EL (cell line): ENCODE measurements at places on chromosomes 11 and 22.
A peak's percentile ranks its signal among the peaks of the same experiment; 100 is the strongest.

DNA sequence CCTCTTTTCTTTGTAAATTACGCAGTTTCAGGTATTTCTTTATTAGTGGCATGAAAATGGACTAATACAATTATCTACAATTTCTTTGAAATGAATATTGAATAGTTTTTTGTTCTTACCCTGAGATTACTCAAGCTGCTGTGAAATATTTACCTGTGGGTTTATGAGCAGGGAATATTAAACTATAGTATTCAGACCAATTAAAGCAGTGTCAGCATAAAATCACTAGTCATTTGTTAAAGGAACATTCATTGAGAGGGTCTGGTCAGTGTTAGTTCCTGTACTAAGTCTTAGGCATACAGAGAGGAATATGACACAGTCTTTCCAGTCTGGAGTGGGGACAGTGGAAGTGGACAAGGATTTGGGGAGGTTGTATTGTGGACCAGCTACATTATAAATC, 646.2 kb upstream of the ANO5 start:
- no peak for DNase-seq

GRCh38 chr11:62115085-62115694, 8.6 kb upstream of the INCENP start:
- no peak for DNase-seq

- no peak for DNase-seq
Observed at GRCh38 chr22:43550672-43551071, 138.9 kb downstream of the MPPED1 start.

- DNase-seq, result no peak
Observed at GRCh38 chr11:4467811-4468606, 14.4 kb upstream of the OR52K1 start.

GRCh38 chr22:23236440-23237184, 56.3 kb downstream of the BCR start:
- DNase-seq, result no peak

DNA sequence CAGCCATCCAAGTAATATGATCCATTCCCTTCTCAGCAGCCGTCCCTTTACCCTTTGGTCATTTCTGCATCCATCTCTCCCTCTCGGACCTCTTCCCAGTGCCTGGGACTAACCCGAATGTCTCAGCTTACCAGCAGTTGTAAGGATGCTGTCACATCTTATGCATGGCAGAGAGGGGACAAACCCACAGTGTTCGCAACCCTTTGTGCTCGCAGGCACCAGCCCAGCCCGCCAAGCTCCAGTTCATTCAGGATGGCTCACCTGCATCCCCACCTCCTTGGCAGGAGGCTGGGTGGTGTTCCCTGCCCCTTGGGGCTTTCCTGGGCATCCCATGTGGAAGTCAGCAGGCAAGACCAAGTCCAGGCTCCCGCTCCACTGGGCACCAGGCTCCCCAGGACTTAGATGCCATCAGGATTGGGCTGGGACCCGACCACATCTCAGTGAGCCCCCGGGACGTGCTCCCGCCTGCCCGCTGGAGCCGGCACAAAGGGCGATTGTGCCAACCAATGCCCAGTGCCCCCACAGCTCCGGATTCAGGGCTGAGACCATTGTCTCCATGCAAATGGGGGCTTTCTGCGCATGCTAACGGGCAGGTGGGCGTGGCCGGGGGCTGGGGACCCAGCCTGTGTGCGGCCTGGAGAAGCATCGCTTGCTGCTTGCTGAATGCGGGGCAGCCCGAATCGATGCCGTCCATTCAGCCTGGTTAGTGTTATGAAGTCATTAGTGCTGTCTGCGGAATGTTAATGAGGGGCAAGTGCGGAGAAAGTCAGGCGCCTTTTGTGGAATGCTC, 108.6 kb downstream of the KCNQ1OT1 start:
- no peak for DNase-seq

DNA sequence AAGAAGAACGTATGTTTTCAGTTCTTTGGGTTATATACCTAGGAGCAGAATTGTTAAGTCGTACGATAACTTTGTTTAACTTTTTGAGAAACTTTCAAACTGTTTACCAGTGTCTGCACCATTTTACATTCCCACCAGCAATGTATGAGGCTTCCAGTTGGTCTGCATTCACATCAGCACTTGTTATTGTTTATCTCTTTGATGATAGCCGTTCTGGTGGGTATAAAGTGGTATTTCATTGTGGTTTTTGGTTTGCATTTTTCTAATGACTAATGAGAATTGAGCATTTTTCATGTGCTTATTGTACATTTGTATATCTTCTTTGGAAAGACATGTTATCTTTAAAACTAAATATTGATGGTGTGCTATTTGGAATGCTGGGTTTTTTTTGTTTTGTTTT, 59.8 kb downstream of the KDM2A start:
- DNase-seq, result peak; percentile 71

GRCh38 chr11:8287703-8288102, 24.0 kb upstream of the LMO1 start:
- DNase-seq, result no peak

DNA sequence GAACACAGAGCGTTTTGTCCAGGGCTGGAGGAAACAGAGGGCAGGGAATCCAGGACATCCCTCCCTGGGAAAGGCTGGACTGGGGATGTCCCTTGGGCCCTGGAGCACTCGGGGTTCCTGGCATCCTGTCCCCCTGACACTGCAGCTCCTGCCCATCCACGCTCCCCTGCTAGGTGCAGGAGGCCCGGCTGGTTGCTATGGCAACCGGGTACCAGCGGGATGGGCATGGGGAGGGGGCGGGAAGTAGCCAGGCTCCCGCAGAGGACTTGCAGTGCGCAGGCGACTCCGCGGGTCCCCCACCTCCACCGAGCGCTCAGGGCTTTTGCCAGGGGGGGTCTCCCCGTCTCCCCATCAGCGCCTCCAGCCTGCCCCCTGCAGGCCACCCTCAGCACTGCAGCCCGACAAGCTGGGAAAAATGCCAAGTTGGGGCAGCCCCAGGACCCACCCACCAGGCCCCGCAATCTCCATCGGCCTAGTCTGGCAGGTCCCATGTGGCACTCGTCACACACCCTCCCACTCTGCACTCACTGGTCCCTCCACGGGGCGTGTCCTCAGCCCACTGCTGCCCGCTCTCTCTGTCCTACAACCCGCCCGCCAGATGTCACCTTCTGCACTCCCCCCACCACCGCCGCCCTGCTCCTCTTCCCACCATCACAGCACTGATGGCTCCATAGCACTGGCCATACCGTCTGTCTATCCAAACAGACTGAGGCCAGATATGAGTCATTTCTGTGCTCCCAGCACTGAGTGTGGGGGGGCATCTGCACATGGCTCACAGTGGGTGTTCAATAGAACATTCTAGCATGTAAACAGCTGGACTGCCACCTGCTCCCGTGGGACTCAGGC, 31.5 kb downstream of the KIAA0930 start:
- peak; percentile 81 for DNase-seq

DNA sequence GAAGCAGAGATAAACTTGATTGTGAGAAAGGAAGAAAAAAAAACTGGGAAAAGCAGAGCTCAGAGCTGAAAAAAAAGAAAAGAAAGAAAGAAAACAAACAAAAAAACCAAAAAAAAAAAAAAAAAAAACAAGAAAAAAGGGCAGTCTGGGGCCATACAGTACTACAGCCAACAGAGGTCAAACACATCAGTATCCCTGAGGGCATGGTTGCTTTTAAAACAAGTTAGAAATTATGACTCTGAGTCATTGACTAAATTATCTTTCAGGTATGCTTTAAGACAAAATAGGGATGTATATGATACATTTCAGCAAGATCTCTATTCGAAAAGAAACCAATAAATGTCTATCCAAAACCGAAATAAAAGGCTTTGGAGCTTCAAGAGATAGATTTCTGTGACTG, 37.1 kb upstream of the TLCD5 start:
- no peak for DNase-seq

GRCh38 chr22:38249803-38250642, 22.8 kb downstream of the TMEM184B start:
- no peak for DNase-seq

- no peak for DNase-seq
Observed at GRCh38 chr11:48004456-48004855, 24.1 kb downstream of the PTPRJ start.

- DNase-seq, result peak; percentile 57
Observed at GRCh38 chr11:102497061-102497460, 33.5 kb downstream of the MMP7 start.

- DNase-seq, result peak; percentile 98
Observed at GRCh38 chr11:113553235-113553634, 78.0 kb upstream of the DRD2 start.

GRCh38 chr22:35462498-35463230, 62.7 kb downstream of the MCM5 start:
- DNase-seq, result no peak

DNA sequence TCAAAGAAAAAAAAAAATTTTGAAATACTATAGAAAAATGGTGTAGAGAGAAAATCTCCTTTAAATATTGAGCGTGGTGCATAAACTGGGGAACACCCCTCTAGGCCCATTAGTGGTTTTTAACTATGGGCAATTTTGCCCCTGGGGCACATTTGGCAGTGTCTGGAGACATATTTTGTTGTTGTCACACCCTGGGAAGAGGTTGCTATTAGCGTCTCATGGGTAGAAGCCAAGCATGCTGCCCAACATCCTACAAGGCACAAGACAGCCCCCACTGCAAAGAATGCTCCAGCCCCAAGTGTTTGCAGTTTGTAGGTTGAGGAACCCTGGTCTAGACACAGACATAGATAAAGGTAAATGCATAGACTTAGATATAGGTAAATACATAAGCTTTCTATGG, 92.6 kb downstream of the KIAA1671 start:
- DNase-seq, result no peak

DNA sequence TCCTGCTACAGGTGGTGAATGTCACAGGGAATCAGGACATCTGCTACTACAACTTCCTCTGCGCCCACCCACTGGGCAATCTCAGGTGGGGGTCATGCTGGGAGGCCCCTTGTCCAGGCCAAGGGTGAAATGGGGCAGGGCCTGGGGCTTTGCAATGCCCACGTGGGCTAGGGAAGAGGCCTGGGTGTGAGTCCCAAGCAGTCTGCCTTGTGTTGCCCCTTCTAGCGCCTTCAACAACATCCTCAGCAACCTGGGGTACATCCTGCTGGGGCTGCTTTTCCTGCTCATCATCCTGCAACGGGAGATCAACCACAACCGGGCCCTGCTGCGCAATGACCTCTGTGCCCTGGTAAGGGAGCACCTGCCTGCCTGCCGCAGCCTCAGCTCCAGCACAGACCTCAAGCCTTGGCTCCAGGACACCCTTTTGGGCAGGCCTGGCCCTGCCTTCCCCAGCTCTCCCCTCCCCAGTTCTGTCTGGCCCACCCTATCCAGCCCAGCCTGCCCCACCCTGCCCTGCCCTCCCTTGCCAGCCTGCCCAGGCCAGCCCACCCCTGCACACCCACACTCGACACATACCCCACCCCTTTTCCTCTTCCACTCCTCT, 9.1 kb upstream of the TAGLN start:
- DNase-seq, result no peak

DNA sequence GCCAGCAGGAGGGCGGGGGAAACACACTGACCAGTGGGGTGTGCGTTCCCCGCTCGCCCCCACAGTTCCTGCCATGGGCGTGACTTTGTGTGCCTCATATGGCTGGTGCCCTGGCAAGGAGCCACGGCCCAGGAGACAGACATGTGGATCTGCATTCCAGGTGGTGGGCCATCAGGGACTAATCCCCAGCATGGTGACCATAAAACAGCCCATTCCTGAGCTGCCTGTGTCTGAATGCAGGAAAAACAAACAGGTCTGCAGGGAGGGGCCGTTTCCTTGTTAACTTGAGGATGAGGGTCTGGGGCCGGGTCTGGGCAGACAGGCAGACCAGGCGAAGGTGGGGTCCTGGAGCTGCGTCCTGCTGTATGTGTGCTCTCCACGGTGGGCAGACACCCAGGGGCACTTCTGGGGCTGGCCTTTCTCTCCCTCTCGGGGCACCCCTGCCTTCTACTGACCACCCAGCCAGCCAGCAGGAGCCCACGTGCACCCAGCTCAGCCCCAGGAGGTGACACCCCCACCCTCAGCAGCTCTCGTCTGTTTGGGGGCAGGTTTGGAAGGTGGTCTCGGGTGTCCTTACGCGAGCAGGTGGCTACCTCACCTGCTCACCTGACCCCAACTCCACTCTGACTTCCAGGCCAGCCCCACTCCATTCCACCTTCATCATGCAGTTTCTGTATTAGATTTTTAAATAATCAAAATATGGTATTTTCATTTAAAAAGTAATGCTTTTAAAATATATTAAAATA, 120.3 kb downstream of the KCNQ1OT1 start:
- DNase-seq, result no peak

DNA sequence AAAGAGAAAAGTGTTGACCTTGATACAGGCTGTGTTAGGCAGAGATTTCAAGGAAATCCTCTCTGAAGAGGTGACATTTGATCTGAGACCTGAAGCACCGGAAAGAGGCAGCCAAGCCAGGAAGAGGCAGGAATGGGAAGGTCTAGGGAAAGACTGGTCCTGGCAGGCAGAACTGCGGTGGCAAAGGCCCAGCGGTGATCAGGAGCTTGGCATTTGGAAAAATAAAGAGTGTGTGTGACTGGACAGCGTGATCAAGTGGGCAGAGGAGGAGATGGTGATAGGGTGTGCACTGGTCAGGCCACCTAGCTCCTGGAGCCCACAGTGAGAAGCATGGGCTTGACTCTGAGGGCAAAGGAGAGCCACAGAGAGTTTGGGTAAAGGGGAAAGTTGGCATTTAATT, 27.2 kb upstream of the GAB4 start:
- DNase-seq, result no peak

GRCh38 chr22:47775686-47776085, 1013.2 kb downstream of the TBC1D22A start:
- DNase-seq, result no peak

GRCh38 chr22:47277531-47277930, 515.1 kb downstream of the TBC1D22A start:
- no peak for DNase-seq

GRCh38 chr11:132312701-132313111, 942.3 kb downstream of the NTM start:
- peak; percentile 29 for DNase-seq

GRCh38 chr11:27052668-27053067, 12.1 kb downstream of the BBOX1 start:
- no peak for DNase-seq

GRCh38 chr22:40348025-40348658, 1.8 kb downstream of the ADSL start:
- DNase-seq, result peak; percentile 63

DNA sequence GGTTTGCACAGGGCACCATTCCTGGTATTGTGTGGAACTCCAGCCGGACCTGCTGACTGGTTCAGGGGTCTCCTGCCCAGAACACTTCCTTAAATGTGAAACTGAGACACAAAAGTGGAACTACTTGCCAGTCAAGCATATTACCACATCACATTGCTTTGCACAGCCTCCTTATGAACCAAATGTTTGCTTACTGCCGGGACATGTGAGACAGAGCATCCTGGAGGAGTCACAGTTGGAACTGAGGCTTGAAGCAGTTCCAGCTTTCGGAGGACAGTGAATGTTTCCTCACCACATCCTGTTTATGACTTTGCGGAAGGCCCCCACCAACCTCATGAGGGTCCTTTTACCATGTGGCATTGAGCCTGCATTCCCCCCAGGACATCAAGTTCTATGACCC, 105.8 kb upstream of the ARHGAP42 start:
- no peak for DNase-seq
